ENCODE measurements at places on chromosomes 7 and 10.
A peak's percentile ranks its signal among the peaks of the same experiment; 100 is the strongest.

GRCh38 chr10:4851846-4852245, 25.8 kb downstream of the AKR1E2 start:
- DNase-seq, result no peak

DNA sequence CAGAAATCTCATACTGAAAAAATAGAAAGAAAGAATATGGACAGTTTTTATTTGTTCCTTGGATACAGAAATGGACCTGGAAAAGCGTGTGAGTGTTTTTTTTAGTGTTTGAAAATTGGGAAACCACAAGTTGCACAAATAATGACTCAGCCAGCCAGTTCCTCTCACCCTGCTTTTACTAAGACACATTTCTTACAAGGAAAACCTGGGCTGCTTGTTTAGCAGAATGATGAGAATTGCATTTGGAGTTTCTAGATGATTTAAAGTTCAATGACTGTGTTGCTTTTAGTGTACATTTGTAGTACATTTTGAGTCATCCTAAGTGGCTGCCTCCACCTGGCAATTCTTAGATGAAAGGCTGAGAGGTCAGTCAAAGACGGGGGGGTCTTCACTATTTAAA, 218.7 kb downstream of the ABCA13 start:
- DNase-seq, result no peak

DNA sequence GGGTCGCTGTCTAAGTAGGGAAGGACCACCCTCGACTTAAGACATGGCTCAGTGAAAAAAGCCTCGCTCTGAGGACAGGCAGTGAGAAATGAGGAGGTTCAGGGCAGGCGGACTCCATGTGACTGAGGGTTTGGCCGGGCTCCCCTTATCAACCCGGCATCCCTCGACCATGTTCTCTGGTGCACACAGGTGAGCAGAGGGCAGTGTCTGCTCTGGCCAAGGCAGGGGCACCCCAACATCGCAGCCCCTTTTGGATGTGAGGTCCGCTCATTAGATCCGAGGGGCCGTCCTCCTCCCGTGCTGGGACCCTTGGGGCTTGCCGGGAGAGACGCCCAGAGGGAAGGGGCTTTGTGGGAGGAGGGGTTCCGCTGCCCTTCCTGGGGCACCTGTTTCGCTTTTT, 475.1 kb downstream of the DNAJB6 start:
- no peak for DNase-seq

GRCh38 chr7:152643979-152644559, 31.9 kb downstream of the XRCC2 start:
- no peak for DNase-seq

DNA sequence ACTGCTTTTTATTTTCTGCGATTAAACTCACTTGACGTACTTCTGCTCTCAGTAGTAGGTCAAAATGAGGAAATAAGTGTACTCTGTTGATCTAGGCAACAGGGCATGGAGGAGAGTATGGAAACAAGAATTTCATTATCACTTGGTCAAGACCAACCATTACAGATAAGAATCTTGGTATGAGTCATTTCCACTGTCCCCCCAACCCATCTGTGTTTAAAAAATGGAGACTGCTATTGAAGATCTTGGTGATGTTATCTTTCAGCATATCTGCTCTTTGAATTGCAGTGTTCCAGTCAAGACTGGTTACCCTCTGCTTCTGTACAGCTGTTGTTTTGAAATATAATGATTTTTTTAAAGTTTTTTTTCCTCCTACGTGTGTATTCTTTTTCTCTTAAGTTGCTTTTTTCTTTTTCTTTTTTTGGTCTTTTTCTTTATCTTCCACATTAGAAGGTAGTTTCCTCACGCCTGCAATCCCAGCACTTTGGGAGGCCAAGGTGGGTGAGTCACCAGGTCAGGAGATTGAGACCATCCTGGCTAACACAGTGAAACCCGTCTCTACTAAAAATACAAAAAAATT, 11.7 kb downstream of the STAM start:
- no peak for DNase-seq

DNA sequence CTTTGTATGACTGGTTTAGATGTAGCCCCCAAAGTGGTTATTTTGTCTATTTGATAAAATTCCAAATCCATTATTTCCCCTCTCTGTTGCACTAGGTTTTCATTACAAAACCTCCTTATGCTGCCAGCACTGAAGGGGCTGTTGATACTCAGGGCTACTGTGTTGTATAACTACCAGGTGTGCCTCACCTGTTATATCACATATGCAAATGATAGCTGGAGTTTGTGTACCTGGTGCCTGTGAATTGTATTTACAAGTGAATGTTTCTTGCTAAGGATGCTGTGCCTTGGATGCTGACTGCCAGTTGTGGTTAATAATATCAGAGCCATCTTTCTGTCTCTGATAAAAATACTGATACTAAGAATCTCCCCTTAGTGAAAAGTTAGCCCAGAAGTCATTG, 84.8 kb upstream of the CCDC6 start:
- no peak for DNase-seq

GRCh38 chr7:32357535-32358277, 132.5 kb downstream of the LSM5 start:
- no peak for DNase-seq

DNA sequence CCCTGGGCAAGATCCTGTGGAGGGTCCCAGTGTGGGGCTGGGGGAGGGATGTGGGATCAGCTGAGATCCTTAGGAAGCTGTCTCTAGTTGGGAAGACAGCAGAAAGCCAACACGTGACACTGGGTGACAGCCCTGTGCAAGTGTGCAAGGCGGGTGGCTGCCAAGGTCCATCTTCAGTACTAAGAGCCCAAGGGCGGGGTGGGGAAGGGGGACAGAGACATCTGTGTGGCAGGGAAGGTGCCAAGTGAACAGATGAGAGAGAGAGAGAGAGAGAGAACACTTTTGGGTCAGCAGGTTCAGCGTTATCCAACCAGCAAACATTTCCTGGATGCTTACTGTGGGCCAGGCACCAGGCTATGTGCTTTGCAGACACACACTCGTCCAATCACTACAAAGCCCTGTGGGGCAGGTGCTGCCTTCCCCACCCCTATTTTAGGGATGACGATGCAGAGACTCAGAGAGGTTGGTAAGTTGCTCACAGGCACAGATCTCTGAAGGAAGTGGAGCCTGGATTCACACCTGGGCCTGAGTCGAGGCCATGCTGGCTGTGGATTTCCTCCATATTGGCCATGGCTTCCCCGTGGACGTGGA, 135.7 kb downstream of the GRK5 start:
- no peak for DNase-seq

DNA sequence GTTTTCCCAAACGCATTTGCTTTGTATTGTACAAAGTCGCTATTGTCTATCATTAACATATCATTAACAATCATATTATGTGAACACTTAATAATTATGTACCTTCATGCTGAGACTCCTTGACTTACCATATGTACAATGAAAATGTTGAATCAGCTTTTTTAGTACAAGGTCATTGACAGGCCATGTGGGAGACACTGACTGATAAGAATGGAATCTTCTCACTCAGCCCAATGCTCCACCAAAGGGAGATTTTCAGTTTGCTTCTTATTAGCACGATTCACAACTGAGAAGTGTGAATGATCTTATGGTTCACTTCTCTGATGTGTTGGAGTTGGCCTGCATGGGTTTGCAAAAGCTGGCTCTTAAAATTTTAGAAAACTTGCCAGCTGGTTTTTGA, 253.5 kb upstream of the TEX47 start:
- DNase-seq, result no peak

DNA sequence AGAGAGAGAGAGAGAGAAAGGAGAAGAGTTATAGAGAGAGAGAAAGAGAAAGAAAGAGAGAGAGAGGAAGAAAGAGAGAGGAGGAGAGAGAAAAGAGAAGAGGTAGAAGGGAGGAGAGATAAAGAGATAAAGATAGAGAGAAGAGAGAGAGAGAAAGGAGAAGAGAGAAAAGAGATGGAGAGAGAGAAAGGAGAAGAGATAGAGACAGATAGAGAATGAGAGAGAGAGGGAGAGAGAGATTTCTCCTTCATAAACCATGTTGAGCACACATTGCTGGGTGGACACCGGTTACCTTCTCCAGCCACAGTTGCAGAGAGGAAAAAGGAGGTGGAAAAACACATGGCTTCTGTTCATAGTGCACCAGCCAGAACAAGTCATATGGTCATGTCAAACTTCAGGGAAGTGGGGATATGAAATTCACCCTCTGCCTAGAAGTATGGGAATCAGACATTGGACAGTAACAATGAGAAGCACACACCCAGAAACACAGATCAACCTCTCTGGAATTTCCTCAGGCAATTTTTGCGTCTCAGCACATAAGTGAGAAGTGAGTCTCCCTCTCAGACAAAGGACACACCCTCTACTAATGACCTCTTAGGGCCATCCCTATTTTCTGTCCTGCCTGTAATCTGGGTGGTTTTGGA, 172.5 kb upstream of the SVIL start:
- no peak for DNase-seq

DNA sequence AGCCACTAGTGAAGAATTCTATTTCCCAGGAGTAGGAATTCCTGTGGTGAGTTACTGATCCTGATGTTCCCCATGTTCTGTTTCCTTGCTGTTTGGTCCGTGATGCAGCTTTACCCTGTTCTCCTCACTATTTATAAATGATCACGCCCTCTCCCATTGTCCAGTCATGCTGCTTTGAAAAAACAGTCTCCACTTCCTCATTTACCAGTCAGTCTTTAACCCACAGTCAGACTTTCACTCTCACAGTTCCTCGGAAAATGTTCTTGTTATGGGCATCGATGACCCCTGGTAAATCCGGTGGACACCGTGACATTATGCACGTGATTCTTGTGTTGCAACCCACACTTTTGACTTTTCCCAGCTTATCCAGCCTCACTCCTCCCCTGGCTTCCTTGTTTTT, 14.4 kb downstream of the SCIN start:
- no peak for DNase-seq

- DNase-seq, result no peak
These were observed 25.5 kb upstream of the C10orf67 start for GRCh38 chr10:23370106-23370505.

GRCh38 chr10:92544296-92544695, 29.6 kb downstream of the IDE start:
- no peak for DNase-seq

DNA sequence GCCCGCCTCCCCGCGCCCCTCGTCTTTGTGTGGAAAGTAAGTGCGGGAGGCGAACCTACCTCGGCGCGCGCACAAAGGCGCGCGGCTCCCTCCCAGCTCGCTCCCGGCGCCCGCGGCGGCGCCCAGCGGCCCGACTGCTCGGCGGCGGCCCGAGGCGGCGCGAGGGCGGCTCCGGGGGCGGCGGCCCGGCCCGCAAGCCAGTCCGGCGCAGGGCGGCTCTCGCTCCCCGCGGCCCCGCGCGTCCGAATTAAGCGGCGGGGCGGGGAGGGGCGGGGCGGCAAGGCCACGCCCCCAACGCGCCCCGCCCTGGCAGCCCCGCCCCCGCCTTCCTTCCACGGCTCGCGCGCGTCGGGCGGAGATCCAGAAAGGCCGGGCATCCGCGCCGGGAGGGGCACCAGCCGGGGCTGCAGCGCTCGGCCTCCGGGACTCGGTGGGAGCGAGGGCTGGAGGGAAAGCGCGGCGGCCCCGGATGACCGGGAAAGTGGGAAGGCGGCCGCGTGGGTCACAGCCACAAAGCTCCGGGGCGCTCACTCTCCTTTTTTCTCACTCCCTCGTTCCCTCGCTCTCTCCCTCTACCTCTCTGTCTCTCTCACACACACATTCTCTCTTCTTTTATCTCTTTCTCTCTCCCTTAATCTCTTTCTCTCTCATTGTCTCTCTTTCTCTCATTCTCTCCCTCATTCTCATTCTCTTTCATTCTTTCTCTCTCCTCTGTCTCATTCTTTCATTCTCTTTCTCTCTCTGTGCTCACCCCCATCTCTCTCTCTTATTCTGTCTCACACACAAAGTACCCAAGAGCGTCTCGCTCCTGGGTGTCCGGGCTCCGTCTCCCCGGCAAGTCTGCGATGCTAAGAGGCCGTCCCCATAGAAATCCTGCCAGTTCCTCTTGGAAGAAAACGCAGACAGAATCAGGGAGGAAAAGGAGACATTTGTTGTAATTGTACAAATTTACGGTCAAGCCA, 170.2 kb downstream of the FAM107B start:
- DNase-seq, result peak; percentile 80

DNA sequence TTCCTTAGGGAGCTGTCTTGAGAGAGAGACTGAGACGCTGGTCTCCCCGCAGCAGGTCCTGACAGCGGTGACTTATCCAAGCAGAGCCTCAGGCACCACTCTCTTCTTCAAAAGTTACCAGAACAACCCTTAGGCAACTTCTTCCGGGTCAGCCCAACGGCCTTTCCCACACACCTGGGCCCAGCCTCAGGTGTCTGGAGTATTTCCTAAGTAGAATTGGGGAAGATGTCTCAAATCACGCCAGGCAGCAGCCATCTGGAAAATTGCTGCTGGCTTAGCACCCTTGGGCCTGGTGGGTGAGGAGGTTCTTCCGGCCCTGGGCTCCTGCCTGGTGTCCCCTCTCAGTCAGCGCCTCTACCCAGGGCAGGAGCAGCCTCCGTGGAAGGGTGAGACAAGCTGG, 80.4 kb upstream of the ANLN start:
- DNase-seq, result no peak

DNA sequence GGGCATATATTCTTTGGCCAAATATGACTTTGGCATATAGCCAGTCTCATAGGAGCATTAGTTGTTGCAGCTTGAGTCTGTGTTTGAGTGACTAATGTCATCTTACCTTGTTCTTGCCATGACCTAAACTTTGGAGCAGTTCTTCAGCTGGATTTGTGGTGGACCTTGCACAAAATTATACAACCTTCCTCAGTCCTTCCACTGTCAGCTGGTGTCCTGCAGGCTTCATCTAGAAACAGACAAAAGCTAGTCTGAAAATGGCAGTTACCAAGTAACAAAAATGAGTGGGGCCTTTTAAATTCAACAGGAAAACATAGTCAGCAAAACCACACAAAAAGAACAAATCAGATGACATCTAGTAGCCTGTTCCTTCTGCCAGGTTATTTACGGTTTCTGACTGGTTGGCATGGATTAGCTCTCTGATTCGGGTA, 59.5 kb upstream of the HECTD2 start:
- no peak for DNase-seq

DNA sequence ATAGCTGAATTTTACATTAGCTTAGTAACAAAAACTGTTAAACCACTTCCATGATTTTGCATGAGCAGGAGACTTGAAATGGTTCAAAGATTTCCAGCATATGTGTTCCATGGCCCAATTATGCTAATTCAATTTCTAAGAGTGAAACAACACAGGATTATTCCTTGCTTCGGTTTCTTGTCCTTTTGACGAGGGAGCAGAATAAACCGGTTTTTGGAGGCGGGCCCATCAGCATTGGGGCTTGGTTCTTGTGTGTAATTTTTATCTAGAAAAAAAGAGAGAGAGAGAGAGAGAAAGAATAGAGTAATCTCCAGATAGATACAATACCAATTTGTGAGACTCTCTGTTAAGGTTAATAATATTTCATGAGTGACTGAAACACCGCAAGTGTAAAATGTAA, 159.5 kb upstream of the ETV1 start:
- no peak for DNase-seq

Data from activated CD4-positive, alpha-beta T cell treated with anti-CD3 and anti-CD28 coated beads for 4 hours (primary cell).